ENCODE measurements at places on chromosomes 12 and 14.

DNA sequence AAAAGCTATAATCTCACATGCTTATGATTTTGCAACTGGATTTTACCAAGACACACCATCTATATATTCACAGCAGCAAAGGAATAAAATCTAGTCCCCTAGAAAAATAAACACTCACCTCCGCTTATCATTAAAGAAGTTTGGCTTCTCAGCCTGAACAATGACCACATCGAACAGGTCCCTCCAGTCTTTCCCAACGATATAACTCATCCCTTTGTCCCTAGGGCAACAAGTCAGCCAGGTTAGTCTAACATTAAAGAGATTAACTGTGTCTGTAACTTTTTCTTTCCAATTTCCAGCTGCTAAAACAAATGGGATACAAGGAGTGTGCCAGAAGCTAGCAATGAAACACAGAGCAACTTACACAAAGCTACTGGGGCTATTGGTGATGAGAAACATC, 48.0 kb downstream of the NT5DC3 start:
- DNase-seq = no peak

DNA sequence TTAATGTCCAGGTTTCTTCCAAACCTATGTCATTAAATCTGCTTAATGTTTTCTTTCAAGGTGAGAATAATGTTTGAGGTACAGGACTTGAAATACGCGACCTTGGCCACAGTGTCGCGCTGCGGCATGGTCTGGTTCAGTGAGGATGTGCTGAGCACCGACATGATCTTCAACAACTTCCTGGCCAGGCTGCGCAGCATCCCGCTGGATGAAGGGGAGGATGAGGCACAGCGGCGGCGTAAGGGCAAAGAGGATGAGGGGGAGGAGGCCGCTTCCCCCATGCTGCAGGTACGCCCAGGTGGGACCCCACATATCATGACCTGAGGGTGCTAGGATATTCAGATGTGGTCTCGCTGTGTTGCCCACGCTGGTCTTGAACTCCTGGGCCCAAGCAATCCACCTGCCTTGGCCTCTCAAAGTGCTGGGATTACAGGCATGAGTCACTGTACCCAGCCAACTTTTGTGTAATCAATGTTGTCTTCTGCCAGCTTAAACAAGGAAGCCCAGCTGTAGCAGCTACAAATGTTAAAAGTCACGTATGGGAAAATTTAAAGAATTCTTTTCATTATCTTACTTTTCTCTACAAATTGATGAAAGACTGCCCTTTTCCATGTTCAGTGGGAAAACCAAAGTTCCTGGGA, 50.8 kb downstream of the DYNC1H1 start:
- DNase-seq = no peak

GRCh38 chr12:13154831-13155230, 41.7 kb upstream of the EMP1 start:
- DNase-seq = no peak

- no peak for DNase-seq
Measured at GRCh38 chr12:104498211-104498801, 41.6 kb downstream of the CHST11 start.

DNA sequence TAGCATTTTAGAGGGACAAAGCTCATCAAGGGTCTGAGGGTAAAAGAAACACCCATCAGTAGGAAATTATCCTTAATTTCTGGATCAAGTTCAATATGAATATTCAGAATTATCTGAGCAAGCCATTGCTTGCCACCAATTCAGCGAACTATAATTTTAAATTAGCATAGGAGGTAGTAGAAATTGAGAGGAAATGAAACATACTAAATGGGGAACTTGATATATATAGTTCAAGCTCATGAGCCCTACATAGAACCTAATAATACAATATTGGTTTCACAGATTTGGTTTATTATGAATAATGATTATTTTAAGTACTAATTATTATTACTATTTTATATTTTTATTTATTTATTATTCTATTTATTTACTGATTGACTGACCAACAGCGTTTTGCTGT, 42.1 kb upstream of the GXYLT1 start:
- no peak for DNase-seq

DNA sequence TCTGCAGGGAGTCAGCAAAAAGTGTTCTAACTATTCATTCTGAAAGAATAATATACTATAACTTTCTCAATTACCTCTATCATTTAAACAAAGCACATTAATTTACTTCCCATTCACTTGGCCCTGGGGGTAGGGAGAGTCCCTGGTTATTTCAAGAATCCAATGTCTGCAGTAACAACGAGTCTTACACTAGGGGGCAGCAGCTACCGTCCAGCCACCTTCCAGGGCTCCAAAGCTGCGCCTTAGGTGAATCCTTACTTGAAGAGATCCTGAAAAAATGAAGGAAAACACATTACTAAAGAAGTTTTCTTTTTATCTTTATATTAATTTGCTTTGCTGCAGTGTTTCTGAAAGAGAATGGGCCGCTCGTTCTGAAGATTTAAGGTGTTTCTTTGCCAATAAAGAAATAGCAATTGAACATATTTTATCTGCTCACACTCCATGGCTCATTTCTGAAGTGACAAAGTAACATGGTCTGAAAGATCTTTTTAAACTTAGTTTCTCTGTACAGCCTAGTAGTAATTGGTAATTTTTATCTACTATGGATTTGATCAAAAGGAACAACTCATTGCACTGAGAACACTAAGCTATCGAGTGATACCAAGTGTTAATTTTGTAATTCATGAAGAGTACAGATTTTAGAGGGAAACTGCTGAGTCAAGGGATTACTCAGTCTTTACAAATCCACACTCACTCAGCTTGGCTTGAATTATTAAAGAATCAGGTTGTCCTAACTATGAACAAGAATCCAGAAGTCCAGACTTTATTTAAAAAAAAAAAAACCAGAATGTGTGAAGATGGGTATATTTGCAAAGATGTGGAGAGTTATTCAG, 27.6 kb downstream of the BHLHE41 start:
- no peak for DNase-seq

- no peak for DNase-seq
Measured at GRCh38 chr12:6960593-6961277, 9.6 kb downstream of the PTPN6 start.

DNA sequence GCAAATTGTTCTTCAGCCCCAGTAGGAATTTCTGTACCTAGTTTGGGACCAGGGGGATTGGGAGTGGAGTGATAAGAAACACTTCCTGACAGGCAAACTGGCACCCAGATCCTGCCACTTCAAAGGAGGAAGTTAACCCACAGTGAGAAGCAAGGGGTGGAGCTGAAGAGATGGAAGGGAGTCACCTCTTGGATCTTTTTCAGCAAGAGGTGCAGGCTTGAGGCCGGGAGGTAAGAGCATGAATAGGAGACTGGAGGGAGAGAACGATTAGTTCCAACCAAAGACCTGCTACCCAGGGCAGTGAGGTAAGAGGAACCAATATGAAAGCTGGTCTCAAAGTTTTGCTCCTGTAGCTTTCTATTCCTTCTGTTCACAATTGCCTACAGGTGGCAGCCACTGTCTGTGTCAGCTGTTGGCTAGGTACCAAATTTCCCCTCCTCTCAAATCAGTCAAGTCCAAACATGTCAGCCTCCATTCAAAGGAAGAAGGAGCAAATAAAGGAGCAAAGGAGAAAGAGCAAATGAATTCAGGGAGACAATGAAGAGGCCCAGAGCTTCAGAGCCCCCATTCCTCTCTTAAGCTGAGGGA, 14.9 kb upstream of the TAC3 start:
- DNase-seq = no peak

DNA sequence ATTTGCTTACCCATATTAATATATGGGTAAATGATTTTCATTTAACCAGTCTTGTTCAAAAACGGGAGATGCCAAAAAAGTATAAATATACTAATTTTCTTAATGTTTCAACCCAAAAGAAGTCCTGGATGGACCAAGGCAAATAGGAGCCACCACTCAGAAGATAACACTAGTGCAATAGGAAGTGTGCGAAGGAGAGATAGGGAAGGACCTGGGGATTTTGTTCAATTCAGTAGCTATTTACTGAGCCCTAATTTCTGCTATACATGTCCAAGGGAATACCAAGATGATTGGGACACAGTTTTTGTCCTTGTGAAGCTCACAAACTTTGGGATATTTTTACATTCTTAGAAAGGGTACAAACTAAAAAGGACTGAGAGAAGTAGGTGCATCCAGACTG, 1.5 kb downstream of the CMAS start:
- DNase-seq = no peak

DNA sequence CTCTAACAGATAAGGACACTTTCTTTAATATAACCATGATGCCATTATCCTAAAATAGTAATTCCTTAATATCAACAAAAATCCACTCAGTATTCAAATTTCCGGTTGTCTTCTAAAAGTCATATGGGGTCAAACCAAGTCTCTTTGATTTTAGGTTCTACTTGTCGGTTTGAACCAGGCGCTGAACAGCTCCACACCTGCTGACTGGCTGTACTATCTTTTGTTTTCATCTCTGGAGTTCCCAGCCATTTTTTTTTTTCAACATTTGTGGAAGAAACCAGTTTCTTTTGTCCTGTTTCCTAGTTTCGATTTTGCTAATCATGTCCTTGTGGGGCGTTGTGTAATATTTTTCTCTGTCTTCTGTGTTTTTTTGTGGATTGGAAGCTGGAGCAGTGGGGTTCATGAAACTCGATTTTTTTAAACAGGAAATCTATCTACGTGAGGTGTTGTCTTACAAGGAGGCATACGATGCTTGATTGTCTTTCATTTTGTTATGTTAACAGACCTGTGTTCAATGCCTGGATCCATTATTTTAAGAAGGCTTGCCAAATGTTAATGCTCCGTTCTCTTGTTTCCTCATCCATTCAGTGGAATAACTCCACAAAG, 50.2 kb downstream of the FZD10 start:
- DNase-seq = no peak
